Psoas muscle (tissue), 8 donors: ENCODE measurements at places on chromosomes 4 and X. TPM values are rescaled to one million over a fixed set of nuclear protein-coding genes. Genes with fewer than 3 reads are reported as not detected.

- no peak for DNase-seq
Measured at GRCh38 chrX:13364230-13364857, 44.5 kb upstream of the ATXN3L start.

CFAP99 gene
- 0.03 TPM for polyA plus RNA-seq

DNA sequence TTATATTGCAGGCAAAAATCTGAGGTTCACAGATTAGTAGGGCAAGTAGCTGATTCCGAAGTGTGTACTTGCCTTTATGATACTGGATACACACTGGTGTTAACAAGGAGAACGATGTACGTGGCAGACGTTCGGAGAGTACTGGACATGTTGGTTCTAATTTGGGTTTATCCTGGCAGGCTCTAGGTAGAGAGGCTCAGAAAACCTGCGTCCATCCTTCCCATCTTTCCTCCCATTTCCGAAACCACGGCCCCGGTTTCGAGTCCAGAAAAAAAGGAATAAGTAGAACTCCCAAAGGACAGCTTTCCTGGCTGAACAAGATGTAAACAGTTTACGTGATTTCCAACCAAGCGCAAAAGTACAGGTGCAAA is 351 bp upstream of the SLC30A9 start:
- DNase-seq = no peak

DNA sequence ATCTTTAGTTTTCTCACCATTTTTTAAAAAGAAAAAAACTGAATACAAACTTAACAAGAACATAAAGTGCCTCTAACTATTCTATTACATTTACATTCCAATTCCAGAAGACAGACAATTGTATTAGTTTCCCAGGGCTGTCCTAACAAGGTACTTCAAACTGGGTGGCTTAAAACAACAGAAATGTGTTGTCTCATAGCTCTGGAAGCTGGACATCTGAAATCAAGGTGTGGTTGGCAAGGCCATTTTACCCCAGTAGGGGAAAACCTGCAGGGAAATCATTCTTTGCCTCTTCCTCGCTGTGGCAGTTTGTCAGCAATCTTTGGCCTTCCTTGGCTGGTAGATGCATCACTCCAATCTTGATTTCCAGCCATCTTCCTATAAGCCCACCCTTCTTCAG is 37.5 kb upstream of the TMEM33 start:
- DNase-seq = no peak
